ENCODE measurements at places on chromosomes 11 and 22.

DNA sequence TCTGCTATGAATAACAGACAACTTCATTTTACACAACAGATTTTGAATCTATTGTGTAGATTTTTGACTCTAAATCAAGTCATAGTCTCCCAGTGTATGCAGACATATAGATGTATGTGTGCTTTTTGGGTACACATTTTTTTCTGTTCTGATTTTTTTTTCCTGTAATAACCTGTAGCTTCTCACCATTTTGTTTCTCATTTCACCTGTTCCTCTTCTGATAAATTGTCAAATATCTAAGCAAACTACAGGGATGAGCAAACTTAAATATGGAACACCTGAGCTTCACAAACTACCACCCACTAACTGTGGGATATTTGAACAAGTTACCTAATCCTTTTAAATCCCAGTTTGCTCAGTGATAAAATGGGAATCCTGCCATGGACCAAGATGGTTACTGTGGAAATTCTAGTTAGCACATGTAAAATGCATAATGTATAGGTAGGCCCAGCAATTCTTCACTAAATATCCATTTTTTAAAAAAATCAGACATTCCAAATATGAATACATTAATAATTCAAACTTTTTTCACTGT is 15.7 kb downstream of the LGR4 start:
- no peak for DNase-seq

GRCh38 chr11:3655547-3655946 is 10.6 kb downstream of the ART1 start:
- no peak for DNase-seq

GRCh38 chr22:31490496-31490925 is 869 bp upstream of the EIF4ENIF1 start:
- peak; percentile 90 for DNase-seq

- no peak for DNase-seq
These were observed 280.4 kb downstream of the DCDC1 start for GRCh38 chr11:31089117-31089516.

GRCh38 chr11:11960687-11961086 is 47.7 kb downstream of the DKK3 start:
- DNase-seq, result no peak

DNA sequence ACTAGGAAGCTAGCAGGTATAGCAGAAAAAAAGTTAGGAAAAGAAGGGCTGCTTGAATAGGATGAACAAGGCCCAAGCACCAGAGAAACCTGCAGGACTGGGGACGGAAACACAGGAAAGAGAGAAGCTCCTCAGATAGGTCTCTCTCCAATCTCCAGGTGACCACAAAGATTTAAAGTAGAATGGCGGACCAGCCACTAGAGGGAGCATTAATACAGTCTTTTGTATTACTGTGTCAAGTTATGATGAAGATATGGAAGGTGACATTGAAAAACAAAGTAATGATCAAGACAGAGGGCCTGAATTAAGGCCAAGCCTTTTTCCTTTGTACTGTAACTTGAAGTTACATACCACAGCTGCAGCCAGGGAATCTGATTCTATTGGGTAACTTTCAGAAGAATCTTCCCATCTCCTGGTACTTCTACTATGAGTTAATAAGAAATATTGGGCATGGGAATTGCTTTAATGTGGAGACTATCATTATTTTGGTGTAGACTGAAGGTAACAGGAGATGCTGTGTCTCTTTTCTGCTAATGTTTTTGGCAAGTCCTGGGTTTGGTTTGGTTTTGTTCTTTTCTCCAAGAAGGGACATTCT is 33.8 kb downstream of the OR2AG2 start:
- DNase-seq, result peak; percentile 81

DNA sequence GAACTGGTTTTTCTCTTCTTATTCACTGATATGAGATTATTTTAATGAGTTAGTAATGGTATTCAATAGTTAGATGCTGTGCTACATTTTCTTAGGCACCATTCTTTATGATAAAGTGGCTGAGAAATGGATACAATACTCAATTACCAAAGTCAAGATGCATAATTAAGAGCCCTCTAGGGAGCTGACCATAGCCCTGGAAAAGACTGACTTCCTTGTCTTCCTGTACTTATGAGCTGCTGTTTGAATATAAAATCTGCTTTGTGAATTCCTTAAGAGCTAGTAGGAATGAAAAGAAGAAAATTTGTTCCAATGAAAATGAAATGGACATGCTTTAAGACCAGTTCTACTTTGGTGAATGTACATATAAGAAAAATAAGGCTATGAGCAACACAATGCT is 452.3 kb downstream of the KCNA4 start:
- DNase-seq, result no peak

- no peak for DNase-seq
These were observed 136.4 kb downstream of the BUD13 start for GRCh38 chr11:116636341-116636929.

- no peak for DNase-seq
These were observed 1593.1 kb upstream of the TENM4 start for GRCh38 chr11:81033779-81034540.

GRCh38 chr11:65634905-65635731 is 2.8 kb upstream of the SIPA1 start:
- no peak for DNase-seq

DNA sequence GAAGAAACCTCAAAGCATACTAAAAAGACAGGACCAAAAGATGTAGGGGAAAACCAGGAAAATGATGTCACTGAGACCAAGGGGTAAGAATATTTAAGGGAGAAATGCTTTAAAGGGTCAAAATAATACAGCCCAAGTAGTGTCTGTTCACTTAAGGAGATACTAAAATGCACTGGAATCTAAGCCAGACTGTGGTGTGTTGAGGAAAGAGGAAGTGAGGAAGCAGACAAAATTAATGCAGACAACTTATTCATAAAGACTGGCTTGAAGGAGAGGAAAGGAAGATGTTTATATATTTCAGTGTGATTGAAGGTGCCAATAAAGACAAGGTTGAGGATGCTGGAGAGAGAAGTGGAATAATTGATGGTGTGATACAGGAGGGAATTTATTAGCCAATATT is 15.7 kb downstream of the ZNF215 start:
- no peak for DNase-seq

- no peak for DNase-seq
These were observed 57.9 kb downstream of the DENND5A start for GRCh38 chr11:9207229-9207628.

DNA sequence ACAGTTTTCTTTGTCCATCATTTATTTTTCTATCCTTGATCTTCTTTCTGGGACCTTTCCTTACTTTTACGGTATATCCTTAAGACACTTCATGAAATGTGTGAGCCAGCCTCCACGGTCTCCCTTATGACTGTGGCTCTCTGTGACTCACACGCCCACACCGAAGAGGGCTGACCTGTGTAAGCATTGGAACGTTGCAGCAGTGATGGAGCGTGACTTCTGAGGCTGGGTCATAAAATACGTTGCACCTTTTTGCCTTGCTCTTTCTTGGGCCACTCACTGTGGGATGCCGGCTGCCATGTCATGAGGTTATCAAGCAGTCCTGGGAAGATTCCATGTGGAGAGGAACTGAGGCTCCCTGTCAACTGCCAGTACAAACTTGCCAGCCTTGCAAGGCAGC is 96.3 kb upstream of the RAB1B start:
- DNase-seq, result no peak

DNA sequence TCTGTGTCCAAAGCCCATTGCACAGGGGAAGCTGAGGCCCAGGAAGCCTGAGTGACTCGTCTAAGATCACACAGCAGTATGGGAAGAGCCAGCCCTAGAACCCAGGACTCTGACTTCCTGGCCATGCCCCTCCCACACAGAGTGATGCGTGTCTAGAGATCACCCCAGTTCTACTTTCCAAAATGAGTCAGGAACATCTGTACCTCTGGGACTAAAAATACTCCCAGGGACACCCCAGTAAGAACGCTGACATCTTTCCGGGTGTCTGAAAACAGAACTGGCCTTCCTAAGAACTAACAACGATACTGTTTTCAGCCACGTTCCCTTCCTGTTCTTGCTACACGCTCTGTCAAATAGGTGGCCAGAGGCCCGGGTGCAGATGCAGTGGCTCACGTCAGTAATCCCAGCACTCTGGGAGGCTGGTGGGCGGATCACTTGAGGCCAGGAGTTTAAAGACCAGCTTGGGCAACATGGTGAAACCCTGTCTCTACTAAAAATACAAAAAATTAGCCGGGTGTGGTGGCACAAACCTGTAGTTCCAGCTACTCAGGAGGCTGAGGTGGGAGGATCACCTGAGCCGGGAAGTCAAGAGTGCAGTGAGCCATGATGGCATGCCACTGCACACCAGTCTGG is 21.7 kb upstream of the PDGFB start:
- no peak for DNase-seq

DNA sequence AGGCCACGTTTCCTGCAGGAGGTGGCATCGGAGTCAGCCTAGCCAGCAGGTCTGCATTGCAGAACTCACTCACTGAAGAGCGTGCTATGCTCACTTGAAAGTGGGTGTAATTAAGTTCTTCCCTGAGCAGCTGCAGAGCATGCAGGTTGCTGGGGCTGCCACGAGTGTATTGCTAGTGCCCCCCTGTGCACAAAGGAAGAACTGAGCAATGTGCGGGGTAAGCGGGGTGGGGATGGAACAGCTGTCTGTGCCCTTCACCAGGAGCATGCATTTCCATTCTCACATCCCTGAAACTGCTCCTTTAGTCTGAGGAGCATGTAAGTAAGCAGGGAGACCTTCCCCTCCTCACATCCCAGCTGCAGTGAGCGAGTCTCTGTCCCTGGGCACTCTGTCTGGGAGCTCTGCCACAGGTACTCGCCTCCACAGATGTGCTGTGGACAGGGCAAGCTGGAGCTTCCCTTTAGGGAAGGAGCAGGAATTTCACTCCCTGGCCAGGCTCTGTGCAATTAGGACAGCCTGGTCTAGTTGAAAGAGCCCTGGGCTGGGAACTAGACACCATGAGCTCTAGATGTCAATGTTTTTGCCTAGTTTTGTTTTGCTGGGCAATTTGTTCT is 1031.8 kb downstream of the NTM start:
- DNase-seq, result peak; percentile 3

GRCh38 chr11:32779136-32779535 is 15.3 kb downstream of the CCDC73 start:
- no peak for DNase-seq

GRCh38 chr11:105670811-105671210 is 60.9 kb downstream of the GRIA4 start:
- DNase-seq, result no peak

- no peak for DNase-seq
These were observed 26.5 kb downstream of the ABTB2 start for GRCh38 chr11:34331329-34331728.

DNA sequence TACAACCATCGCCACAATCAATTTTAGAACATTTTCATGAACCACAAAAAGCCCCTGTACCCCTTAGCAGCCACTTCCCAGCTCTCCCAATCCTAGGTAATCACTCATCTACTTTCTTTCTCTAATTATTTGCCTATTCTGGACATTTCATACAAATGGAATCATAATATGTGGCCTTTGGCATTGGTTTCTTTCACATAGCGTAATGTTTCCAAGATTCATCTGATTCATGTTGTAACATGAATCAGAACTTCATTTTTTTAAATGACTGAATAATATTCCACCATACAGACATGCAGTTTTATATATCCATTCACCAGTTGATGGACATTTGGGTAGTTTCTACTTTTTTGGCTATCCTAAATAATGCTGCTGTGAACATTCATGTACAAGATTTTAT is 56.2 kb upstream of the RCN1 start:
- no peak for DNase-seq

- DNase-seq, result no peak
These were observed 135.5 kb downstream of the ETS1 start for GRCh38 chr11:128451652-128452470.

- DNase-seq, result no peak
These were observed 59.1 kb upstream of the SLC22A12 start for GRCh38 chr11:64531906-64532312.

GRCh38 chr11:37298173-37298572 is 700.1 kb upstream of the RAG2 start:
- DNase-seq, result no peak

- no peak for DNase-seq
These were observed 82.0 kb upstream of the SC5D start for GRCh38 chr11:121210445-121211080.

DNA sequence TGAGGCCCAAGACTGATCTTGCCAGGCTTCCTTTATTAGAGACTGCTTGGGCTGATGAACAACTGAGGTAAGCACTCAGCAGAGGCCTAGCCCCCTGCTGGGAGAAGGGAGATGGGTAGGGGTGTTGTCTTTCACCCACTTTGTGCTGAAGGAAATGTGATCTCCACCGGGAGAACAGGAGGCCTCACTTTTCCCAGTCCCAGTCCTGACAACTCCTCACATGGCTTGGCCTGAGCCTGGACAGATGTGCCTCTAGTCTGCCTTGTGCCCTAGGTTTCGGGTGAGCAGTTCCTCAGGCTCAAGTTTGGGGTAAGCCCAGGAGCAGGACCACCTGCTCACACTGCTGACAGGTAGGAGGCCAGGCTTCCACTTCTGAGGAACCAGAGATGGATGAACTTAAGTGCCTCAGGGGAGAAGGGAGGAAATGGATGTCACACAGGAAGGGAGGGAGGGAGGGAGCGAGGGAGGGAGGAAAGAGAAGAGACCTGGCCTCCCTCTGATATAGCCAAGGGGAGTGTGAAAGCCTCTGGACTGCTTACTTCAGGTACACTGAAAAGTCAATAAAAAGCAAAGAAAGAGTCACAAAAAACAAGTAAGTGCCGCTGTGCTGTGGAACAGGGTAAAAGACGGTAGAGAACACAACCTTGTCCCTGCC is 8.1 kb downstream of the CLPB start:
- no peak for DNase-seq

DNA sequence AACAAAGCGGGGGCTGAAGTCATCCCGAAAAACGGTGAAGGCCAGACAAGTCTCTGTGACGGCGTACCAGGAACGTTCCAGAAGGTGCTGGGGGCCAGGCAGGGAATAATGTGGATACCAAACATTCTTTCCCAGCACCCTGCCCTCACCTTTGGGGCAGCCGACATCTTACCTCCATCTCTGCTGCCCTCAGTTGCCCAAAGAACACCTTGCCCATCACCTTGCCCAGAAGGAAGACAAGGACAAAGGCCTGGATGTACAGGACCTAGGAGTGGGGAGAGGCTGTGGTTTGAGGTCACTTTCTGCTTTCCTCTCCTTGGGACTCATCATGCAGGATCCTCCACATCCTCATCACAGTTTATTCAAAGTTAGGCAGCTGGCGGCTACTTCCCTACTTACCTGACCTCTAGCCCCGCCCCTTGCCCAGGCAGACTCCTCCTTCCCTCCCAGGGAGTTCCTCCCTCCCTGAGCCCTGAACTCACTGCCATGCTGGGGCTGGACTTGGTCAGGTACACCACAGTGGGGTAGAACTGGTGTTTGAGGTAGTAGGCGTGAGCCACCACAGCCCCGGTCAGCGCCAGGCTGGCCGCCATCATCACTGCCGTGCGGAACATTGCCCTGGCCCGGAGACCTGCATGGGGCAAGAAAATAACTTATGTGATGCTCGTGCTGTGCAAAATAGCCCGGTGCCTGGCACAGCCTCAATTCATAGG is 1.2 kb downstream of the SYVN1 start:
- DNase-seq, result no peak

GRCh38 chr22:19092725-19093124 is 29.5 kb downstream of the DGCR2 start:
- DNase-seq, result no peak

- no peak for DNase-seq
These were observed 32.5 kb downstream of the GNAZ start for GRCh38 chr22:23102776-23103175.

Data from CD8-positive, alpha-beta T cell (primary cell).